Right lung (tissue), 10 donors: ENCODE measurements at places on chromosomes 2 and 18. TPM values are rescaled to one million over a fixed set of nuclear protein-coding genes. Genes with fewer than 3 reads are reported as not detected.

LOXHD1 gene
- polyA plus RNA-seq = 1.8 TPM

PAX3 gene
- polyA plus RNA-seq = not detected

PLB1 gene
- polyA plus RNA-seq = 1.2 TPM

SERPINB2 gene
- polyA plus RNA-seq = 0.27 TPM

- no peak for DNase-seq
Observed at GRCh38 chr2:235968616-235969324, 199.4 kb downstream of the GBX2 start.

DNA sequence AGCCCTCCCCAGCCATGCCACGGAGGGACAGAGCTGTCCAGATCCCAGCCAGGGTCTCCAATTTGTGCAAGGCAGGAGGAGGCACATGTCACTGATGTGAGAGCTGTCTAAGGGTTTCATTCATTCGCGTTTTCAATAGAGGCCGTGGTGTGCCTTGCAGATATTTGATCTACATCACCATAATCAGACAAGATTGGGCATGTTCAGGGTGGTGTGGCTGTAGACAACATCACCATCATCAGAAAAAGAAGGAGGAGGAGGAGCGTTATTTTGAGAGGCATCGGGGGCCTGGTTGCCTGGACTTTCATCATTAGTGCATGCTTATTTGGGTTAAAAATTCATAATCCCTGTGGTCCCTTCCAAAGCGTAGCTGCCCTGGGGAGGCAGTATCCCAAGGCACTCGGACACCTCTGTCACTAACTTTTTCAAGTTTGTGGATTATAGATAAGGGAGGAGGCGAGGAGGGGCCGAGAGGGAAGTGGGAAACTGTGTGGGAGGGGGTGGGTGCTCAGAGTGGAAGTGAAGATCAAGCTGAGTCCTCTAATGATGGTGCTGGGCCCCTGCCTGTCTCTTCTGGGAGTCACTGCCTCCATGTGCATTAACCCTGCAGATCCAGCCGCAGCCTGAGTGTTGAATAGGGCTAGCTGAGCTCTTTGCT lies 194.1 kb downstream of the CTIF start:
- no peak for DNase-seq

GRCh38 chr2:191802180-191802579 lies 44.7 kb downstream of the CAVIN2 start:
- DNase-seq = no peak

DNA sequence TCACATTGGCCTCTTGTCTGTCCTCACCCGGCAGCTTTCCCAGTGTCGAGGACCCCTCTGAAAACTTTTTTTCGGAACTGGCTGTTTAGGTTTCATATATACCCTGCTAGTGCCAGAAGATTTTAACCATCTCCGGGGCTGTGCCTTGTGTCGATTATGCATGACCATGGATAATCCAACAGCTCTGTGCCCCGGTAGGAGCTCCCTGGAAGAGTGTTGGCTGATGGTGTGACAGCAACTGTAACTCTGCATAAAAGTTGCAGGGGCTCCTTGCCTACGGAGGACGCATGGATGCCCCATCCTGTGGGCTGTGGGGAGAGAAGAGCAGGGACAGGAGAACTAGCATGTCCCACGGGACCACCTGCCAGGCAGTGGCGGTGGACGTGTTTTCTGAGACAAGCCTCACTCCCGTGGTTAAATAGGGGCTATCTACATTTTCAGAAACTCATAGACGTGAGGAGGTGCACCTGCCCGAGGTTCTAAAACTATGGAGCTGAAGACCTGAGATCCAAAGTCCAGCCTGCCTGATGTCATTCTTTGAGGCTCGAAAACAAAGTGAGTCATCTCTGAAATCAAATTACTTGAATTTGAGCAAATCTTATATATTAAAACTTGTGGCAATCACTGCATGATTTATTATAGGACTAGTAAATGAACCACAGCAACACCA lies 437.2 kb upstream of the HS6ST1 start:
- no peak for DNase-seq

DNA sequence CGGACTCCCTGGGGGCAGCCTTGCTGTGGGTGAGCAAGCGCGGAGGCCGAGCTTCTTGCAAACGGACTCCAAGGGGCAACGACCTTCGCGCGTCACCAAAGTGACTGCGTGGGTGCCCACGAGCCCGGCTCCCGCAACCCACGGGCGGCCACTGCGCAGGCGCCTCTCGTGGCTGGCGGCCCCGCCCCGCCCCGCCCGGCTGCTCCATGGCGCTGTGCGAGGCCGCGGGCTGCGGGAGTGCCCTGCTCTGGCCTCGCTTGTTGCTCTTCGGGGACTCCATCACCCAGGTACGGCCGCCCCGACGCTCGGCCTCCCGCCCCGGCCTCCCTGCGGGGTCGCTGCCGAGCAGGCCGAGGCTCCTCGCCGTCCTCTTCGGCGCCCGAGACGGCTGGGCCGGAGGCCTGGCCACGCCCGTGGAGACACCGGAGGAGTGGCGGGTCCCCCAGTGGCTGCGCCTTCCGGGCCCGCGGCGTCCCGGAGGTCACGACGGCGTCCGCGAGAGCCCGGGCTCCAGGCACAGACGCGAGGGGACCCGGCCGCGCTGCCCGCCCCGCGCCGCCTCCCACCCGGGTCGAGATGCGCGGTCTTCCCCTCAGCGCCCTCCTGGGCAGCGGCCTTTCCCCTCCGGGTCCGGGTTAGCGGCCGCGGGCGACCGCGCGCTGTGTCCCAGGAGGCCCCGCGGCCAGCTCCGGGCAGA lies at the start of gene IAH1:
Gene IAH1, plus strand, starts transcription at position 191 of the 697 bp plus-strand sequence. Its CDS starts 16 bp downstream, at position 207.
- DNase-seq = peak; percentile 70

DNA sequence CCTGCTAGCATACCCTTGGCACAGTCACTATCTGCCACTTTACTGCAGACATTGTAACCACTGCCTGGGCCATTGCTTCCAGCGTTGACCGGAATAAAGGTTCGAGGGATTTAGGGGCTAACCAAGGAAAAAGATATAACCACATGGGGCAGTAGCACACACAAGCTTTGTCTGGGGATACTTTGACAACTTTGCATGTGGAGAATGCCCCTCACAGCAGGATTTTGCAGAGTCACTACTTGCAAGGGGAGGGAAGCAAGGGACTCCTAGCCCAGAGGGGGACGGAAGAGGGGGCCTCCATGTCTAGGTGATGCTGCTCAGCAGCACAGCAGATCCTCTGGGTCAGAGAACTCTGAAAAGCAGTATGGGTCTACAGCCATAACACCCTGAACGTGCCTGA lies 138.7 kb downstream of the SPP2 start:
- DNase-seq = no peak
